Amniotic epithelial cell (primary cell): ENCODE measurements at places on chromosomes 13 and 19.

- DNase-seq: peak; percentile 93
These were observed 150.1 kb upstream of the TSC22D1 start for GRCh38 chr13:44726214-44726613.

DNA sequence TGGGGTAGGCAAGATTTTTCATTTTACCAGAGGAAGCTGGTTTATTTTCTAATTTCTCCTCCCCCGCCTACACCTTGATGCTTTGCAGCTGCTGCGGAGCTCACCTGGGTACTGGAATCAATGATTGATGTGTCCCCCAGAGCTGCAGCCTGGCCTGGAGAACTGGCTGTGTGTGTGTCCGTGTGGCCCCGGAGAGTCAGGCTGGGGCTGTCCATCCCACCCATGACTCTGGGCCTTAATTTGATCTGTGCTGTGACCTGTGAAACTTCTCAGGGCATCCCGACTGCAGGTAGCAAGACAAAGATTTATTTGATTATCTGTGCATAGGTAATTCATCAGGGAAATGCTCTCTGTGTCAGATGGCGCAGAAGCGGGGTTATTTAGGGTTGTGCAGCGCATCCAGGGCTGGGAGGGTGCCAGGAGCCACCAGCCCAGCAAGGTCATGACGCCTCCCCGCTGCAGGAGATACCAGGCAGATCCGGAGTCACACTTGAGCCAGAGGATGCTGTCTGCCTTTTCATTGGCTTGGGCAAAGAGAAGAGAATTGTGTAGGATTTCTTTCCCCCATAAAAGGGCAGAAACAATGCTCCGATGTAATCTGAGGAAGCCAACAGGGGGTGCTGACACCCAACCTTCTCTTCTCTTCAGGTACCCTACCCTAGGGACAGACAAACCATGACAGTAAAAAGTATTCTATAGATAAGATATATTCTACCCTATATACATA lies 346.6 kb downstream of the TSHZ3 start:
- no peak for DNase-seq

DNA sequence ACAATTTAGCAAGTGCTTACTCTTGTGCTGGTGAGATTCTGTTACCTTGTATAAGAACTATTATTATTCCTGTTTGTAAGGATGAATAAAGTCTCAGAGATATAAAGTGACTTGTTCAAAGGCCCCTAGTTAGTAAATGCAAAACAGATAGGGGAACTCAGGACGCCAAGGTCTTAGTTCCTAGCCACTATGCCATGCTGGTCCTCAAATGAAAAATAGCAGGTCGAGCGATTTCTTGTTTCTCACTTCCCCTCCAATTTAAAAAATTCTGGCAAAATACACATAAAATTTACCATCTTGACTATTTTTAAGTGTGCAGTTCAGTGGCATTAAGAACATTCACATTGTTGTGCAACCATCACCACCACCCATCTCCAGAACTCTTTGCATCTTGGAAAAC lies 1.1 kb downstream of the TECR start:
- no peak for DNase-seq

DNA sequence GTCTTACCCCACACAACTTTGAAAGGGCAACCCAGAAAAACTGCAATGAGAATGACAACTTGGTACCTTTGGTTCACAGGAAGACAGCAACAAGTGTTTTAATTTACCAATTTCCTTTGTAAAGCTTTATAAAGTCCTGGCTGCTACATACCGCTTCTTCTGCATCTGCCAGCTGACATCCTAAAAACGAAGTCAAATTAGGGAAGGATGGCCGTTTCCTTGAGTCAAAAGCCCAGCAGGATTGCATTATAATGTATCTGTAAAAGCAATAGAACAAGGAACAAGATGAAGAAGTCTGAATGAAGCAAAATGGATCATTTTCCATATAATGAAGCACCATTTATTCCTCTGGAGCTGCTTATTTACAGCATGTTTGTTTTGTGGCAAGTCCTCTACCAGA lies 25.8 kb upstream of the URAD start:
- DNase-seq: no peak

GRCh38 chr13:112744168-112745021 lies 54.6 kb downstream of the ATP11A start:
- DNase-seq: peak; percentile 74

DNA sequence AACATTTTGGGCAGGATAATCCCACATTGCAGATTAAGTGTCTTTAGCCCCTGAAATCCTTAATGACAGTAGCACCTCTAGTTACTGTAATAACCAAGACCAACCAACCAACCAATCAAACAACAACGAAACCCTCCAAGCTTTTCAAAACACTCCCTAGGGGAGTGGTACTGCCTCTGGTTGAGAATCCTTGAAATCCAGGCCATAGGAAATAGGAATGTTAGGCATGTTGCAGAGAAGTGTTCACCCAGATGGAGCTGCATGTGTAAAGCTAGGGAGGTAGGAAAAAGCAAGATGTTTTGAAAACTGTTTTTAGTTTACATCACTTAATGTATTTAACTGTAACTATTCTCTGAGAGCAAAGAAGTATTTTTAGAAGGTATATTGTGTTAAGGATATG lies 4.5 kb downstream of the LACC1 start:
- DNase-seq: no peak

GRCh38 chr13:29958476-29958875 lies 108.1 kb upstream of the UBL3 start:
- DNase-seq: no peak

DNA sequence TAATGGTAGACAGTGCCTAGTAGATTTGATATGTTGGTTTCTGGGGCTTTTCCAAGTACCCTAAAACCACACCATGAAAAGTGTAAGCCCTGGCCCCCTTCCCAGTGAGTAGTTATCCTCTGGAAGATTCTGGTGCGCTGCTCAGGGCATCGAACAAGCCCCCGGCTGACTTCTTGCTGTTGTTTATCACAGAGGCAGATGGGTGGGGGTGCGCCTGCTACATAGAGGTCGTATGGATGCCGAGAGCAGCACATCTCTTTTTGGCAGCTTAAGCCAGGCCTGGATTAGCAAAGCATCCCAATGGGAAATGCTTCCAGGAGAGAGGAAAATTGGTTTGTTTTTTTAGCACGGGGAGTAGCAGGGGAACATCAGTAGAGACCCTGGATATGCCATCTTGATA lies 26.3 kb upstream of the SPATA13 start:
- DNase-seq: no peak

GRCh38 chr13:26342898-26343297 lies 89.0 kb downstream of the CDK8 start:
- DNase-seq: no peak

GRCh38 chr13:29301027-29301426 lies 294.5 kb downstream of the SLC7A1 start:
- no peak for DNase-seq
